ENCODE measurements at places on chromosomes 16 and 17.
A peak's percentile ranks its signal among the peaks of the same experiment; 100 is the strongest.

- DNase-seq = no peak
These were observed 5.9 kb downstream of the CHST5 start for GRCh38 chr16:75529959-75530358.

DNA sequence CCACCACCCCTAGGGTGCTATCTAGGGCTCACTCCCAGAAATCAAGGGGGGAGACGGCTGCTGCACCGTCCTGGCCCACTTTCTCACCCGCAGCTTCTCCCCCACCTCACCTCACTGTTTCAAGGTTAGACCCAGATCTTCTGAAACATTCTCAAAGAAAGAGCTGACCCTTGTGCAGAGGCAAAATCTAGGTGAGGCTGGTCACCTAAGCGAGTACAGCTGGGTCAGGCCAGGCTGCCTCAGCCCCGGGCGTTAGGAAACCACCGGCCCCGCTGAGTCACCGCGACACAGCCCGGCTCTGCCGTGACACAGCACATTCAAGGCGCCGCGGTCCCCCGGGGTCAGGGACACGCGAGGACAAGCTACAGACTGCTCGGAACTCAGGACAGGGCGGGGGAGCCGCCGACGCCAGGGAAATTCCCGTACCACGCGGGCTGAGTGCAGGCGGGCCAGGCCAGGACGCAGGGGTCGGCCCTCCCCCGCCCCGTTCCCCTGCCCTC lies 27.1 kb downstream of the GNPTG start:
- peak; percentile 92 for DNase-seq

DNA sequence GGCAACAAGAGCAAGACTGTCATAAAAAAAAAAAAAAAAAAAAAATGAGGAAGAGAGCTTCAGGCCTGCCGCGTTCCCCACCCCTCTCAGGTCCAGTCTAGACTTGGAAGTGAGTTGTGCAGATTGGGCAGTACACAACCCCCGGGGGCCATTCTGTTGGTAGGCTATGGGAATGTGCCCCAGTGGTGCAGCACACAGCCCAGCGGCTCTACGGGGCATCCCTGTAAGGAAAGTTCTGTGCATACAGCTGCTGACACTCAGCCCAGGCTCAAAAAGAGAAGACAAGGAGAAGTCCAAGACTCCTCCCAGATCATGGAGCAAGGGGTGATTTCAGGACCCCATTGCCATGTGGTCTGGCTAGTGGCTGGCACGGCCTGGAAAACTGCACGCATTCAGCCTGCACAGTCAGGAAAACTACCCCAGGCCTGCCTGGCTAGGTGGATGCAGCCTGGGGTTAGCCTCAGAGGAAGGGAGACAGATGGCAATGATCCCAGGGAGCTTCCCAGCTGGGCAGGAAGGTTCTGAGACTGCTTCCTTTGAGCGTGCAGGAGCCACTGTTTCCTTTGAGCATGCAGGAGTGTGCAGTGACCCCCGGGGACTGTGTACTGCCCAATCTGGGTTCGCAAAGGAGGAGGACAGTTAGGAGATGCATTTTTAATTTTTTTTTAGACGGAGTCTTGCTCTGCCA lies 44.8 kb downstream of the PECAM1 start:
- DNase-seq = no peak

GRCh38 chr16:66266436-66267291 lies 99.8 kb upstream of the CDH5 start:
- DNase-seq = peak; percentile 72

GRCh38 chr17:35390663-35391062 lies 17.2 kb upstream of the SLFN11 start:
- no peak for DNase-seq

- no peak for DNase-seq
These were observed 223.5 kb downstream of the CCDC182 start for GRCh38 chr17:57521606-57522005.

DNA sequence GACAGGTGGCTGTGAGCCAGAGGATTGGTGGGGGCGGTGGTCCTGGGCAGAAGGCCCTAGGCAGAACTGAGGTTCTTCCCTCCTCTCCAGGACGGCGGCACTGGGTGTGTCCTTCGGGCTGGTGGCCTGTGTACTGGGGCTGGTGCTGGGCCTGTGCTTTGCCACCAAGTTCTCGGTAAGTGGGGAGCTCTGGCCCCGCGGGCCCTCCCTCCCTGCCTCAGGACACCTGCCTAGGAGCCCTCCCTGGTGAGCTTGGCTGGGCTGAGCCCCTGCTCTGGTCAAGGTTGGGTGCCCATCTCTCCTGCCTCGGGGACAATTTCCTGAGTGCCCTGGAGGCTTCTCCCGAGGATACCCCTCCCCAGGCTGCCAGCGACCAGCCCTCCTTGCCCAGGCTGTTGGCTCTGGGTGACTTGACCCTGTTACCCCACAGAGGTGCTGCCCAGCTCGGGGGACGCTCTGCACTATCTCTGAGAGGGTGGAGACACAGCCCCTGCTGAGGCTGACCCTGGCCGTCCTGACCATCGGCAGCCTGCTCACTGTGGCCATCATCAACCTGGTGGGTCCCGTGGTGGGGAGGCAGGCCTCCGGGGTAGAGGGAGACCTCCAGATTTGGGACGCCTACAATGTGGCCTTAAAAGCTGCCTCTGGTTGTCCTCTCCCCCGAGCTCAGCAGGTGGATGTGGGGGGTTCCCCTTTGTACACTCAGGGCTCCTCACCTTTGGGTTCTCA lies 42.0 kb downstream of the ADCY7 start:
- DNase-seq = peak; percentile 52

GRCh38 chr17:16378636-16379282 lies 2.1 kb upstream of the UBB start:
- DNase-seq = no peak

DNA sequence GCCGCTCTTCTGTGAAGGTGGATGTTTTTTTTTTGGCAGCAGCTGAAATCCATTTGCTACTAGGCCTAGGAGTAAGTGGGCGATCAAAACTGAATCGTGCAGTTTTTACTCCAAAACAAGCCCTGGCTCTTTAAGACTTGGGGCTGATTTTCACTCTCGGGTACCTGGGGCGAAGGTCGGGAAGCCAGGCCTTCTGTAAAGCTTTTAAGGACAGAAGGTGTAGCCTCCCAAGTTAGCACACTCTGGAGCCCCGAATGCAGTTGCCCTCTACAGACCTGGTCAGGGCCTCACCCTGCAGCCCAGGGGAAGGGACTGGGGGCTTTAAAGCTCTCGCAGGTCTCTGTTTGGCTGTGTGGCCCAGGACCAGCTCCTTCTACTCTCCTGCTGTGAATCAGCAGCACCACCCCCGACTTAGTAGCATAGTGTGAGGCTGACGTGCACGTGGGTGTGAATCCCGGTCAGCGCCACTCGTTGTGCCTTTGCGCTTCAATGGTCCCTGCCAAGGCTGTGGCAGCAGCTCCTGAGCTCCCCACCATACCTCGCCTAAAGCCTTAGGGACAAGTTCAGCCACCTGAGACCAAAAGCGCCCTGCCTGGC lies 49.9 kb downstream of the TMEM235 start:
- no peak for DNase-seq

DNA sequence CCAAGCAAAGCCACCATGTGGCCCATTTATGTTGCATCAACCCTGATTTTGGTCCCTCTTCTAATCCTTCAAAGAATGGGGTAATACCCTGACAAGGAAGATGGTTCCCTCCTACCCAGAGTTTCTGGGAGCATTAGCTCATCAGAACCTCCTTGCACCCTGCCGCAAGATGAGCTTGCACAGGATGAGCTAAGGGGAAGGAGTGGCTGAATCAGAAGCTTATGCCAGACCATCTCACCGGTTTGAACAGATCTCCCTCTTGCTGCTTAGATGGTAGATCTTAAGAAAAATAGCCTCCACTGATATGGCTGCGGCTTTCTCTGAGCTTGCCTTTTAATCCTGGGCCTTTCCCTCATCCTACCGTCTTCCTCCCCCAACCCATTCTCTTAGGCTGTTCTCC lies 175.1 kb downstream of the SOX9 start:
- DNase-seq = no peak

GRCh38 chr17:50585891-50586290 lies 25.4 kb downstream of the CACNA1G start:
- no peak for DNase-seq

DNA sequence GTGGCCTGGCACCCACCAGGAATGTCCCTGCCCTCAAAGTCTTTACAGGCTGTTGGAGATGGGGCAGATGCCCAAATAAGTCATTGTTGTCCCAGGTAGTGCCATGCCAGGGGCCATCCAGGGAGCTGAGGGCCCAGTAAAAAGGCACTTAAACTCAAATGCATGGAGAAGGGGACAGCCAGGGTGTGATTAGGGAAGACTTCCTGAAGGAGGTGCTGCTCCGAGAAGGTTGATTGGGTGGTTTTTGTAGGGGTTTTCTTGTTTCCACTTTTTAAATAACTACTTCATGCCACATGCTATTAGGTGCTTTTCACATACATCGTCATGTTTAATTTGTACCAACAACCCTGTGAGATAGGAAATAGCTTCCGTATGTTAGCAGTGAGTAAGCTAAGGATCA lies 66.9 kb downstream of the RAI1 start:
- no peak for DNase-seq

DNA sequence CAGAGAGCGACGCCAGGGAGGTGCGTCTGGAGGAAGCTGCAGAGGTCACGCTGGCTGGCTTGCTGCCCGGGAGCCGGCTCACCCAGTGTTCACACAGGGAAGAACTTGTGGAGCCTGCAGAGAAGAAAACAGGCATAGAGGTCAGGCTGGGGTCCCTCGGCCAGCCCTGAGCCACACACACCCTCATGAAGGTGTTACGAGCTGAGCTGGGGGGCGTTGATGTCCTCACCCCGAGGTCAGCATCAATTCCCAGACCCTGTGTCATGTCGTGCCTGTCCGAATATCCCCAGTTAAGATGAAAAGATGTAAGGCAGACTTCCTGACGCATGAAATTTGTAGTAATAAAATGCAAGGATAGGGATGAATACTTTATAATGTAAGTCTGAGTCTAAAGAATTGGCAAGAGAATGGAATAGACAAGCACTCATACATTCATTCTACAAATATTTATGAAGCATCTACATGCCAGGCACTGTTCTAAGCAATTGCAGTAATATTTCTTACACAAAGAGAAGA lies 77.1 kb downstream of the USP31 start:
- DNase-seq = peak; percentile 84

DNA sequence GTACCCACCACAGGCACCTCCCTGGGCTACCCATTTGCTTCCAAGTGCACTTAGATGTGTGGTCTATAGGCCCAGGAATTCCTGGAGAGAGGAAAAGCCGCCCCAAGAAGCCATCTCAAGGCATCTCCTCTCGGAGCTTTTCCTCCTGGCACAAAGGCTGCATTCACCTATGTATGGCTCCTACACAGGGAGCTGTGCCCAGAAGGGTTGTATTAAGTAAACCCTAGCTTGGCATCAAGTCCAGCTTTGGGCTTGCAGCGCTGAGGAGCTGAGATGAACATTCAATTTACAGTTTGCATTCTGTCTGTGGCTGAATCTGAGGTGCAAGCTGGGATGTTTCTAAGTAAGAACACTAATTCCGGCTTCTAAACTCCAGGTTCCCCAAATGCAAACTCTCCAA lies 81.3 kb downstream of the CDYL2 start:
- no peak for DNase-seq

DNA sequence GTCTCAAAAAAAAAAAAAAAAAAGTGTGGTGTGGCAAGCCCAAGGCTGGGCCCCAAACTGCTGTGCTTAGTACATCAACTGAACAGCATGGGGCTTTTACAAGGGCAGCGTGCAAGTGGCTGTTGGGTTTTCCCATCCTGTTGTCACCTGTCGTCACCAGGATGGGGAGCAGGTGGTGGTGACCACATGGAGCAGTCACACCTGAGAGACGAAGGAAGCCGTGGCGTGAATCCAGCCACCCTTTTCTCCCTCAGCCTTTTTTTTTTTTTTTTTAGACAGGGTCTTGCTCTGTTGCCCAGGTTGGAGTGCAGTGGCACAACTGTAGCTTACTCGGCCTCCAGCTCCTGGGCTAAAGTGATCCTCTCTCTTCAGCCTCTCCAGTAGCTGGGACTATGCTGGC lies 4.1 kb upstream of the MRPL58 start:
- no peak for DNase-seq

DNA sequence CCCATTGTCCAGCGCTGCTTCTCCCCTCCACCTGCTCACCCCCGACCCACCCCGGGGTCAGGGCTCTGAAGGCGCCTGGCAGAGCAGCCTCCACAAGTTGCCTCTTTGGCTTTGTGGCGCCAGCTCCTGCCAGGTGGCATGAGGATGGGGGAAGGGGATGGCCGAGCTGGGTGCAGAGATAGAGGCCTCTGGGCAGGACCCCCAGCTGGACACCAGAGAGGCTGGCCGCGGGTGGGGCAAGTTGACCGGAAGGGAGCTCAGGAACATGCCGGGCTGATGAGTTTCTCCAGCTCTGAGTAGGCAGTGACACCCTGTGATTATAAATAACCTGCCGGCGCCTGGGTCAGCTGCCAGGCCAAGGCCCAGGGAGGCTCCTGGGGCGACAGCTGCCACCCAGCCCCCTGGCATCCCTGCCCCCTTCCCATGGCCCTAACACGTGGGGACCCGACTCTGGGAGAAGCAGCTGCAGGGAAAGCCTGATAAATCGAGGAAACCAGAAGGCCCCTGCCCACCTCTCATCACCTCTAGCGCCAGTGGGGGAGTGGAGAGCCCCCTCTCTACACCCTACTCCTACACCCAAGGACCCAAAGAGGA lies 729 bp downstream of the P2RX5 start:
- DNase-seq = no peak

GRCh38 chr16:22400900-22401299 lies 26.5 kb upstream of the CDR2 start:
- DNase-seq = no peak

DNA sequence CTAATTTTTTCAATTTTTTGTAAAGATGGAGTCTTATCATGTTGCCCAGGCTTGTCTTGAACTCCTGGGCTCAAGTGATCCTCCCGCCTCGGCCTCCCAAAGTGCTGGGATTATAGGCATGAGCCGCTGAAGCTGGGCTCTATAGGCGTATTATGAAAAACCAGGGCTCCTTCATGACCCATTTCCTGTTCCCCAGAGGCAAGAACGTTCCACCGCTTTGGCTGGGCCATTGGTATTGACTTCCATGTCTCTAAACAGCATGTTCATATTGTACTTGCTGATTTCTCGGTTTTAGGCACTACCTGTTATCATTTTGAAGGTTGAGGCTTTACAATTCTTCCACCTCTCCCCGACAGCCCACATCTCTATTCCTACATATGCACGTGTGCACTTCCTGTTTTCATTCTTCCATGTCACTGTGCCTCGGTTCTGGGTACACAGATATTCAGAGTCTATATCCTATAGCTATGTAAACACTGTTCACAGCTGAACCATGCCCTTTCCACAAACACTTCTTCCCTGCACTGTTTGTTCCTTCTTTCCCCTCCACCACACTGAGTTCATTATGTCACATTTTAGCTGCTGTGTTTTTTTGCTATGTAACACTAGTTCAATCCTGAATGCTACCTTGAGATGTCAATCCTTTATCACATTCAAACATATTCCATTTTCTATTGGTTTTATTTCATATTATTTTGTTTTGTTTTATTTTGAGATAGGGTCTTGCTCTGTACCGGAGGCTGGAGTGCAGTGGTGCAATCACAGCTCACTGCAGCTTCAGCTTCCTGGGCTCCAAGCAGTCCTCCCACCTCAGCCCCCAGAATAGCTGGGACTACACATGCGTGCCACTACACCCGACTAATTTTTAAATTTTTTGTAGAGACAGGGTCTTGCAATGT lies 16.8 kb upstream of the MAPK3 start:
- DNase-seq = no peak

GRCh38 chr17:57385975-57386374 lies 129.7 kb downstream of the MSI2 start:
- DNase-seq = no peak

All from right atrium auricular region (tissue), 2 donors.